ENCODE measurements at places on chromosomes 11 and 22.

GRCh38 chr22:45768490-45768889, 96.9 kb downstream of the ATXN10 start:
- no peak for DNase-seq

DNA sequence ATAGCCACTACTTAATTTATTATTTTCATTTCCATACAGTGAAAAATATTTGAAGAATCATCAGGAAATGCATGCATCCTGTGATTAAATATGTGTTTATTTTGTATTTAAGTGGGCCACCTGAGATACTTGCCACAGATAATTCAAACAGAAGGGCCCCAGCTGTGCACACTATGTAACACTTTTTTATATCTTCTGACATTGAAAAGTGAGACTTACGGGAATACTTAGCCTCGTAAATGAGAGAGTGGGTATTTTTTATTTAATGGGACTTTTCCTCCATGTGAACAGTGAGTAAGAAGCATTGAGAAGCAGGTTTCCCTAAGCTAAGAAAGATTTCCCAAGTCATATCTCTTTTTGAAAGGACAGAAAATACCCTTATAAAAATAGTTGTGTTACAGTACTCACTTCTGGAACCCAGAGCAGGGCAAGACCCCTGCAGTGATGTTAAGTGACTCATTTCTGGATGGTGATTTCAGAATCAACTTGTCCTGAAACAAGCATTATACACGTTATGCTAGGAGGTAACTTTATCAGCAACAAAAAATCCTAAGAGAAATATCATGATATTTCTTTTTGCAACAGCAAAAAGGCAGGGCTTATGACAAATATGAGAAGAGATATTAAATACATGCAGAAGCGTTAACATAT, 478.1 kb upstream of the CHORDC1 start:
- DNase-seq, result no peak

GRCh38 chr11:65055538-65055937, 2.8 kb downstream of the NAALADL1 start:
- DNase-seq, result no peak

- no peak for DNase-seq
Observed at GRCh38 chr11:121137005-121137404, 36.0 kb downstream of the TECTA start.

DNA sequence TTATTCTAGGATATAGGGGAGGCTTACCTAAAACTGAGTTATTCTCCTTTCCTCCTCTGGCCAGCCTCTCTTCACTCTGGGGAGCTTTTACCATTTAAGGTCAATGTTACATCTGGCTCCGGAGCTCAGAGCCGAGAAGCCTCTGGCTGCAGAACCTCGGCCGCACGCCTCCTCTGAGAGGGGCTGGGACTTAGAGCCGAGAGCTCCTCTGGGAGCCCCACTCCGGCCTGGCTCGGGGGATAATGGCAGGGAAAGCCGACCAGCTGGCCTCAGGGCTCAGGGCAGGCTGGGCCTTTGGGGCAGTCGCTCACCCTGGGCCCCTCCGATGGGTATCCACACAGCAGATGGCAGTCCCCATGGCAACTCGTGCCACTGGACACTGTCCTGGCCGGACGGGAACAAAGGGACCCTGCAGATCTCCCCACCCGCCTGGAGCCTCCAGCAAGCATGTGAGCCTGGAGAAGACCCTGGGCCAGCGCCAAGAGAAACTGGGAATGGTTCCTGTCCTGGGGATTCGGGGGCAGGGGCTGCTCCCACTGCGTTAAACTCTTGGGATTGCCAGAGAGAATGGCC, at the start of gene IRAG1:
Gene IRAG1, minus strand, starts transcription at position 247 of the 573 bp plus-strand sequence. Its CDS starts 153 bp downstream, at position 94.
- DNase-seq, result no peak

- no peak for DNase-seq
Observed at GRCh38 chr11:123531325-123531724, 101.3 kb downstream of the GRAMD1B start.

GRCh38 chr11:119421941-119422808, 797 bp downstream of the THY1 start:
- DNase-seq, result peak; percentile 25

DNA sequence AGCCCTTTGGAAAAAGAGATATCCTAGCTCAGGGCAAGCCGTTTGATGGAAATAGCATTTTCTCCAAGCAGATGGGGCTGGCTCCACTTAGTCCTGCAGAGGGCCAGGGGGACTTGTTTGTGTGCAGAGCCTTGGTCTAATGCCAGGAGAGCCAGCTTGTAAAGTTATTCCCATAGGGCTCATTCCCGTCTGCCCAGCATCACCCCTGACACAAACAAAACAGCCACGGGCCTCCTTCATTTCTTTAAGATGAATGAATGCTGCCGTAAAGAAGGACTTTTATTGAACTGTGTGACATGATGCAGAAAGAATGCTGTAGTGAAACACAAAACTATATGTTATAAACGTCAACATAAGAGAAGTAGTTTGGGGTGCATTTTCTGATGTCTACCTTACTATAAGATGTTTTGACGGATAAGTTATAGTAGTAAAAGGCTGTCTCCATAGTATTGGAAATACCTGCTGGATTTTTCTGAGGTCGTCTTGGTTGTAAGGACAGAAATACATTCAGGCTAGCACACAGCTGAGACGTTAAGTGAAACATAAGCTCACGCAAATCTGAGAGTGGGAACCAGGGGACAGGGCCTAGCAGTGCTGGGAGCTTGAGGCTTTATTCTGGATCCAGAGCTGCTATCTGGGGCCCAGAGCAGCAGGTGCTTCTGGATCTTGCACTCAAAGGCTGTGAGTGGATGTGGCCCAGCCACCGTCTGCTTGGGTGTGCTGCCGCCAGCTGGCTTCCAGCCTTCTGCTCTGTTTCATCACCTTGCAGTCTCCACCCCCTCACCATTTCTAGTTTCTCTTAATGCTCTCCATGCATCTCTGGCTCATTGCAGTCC, 53.3 kb downstream of the NCAM1 start:
- peak; percentile 24 for DNase-seq

GRCh38 chr22:49136816-49137180, 690.9 kb downstream of the BRD1 start:
- no peak for DNase-seq

GRCh38 chr11:72738199-72739141, 13.7 kb downstream of the ARAP1 start:
- DNase-seq, result no peak

DNA sequence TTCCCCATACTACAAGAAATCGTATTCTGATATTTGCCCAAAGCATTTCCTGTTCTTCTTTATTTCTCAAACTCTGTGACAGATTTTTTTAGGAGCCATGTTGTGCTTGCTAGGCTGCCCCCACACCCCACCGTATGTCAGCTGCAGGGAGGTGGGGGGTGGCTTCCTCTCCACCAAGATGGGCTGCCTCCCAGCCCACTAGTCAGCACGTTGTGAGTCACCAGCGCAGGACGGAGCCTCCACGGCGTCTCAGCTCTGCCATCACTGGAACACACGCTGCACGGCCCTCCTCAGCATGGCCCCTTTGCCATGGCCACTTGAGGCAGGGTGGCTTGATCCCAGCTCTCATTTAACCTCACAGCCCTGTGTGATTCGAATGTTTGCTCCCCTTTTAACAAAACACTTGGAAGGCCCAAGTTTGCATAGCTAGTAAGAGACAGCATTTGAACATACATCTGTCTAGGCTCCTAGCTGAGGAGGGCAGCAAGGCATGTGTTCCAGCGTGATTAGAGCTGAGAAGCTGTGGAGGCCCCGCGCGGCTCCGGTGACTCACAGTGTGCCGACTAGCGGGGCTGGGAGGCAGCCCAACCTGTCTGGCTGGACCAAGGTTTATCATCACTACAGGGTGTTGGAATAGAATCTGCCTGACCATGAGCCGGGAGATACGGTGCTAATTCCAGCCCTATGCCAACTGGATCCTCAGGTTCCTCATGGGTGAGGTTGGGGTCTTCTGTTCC, 180.7 kb upstream of the NCAM1 start:
- no peak for DNase-seq

DNA sequence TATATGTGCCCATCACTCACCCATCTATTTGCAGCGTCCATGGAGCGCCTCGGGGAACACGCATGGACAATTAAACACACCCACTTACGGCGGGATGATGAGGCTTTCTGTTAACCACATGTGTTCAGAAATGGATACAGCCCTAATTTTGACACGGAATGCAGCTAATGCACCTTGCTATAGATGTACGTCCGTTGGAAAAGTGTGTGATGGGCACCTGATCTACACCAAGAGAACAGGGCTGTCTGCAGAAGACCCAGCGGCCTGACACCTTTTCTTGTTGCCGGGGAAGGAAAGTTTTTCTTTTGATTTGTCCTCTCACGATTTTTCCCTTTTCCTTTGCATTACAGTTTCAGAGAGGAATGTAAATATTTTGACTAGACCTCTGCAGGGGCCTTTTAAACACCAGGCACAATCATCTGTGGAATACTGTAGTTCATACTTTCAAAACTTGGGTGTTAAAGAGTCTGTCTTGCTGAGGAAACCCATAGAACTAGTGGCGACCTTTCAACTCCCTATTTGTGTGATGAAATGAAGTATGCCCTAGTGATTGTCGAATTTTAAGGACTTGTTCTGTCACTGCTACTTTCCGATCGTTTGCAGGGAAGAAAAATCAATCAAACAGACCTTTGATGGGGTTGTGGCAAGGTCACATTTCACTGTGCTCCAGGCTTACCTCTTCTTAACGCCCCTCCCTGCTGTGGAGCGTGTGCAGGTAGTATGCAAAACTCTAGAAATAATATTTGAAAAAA, 16.5 kb upstream of the PAX6 start:
- DNase-seq, result no peak

GRCh38 chr11:62999649-63000048, 14.9 kb upstream of the SLC22A6 start:
- DNase-seq, result no peak

DNA sequence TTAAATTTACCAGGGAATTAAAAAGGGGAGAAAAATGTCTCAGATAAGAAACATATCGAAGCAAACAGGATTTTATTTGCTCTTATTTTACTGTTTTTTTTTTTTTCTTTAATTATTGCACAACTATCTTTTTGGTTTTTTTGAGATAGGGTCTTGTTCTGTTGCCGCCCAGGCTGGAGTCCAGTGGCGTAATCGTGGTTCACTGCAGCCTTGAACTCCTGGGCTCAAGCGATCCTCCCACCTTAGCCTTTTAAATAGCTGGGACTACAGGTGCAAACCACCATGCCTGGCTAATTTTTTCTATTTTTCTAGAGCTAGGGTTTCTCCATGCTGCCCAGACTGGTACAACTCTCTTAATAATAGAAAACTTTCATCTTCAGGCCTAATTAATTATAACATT, 32.5 kb downstream of the DRG1 start:
- no peak for DNase-seq

DNA sequence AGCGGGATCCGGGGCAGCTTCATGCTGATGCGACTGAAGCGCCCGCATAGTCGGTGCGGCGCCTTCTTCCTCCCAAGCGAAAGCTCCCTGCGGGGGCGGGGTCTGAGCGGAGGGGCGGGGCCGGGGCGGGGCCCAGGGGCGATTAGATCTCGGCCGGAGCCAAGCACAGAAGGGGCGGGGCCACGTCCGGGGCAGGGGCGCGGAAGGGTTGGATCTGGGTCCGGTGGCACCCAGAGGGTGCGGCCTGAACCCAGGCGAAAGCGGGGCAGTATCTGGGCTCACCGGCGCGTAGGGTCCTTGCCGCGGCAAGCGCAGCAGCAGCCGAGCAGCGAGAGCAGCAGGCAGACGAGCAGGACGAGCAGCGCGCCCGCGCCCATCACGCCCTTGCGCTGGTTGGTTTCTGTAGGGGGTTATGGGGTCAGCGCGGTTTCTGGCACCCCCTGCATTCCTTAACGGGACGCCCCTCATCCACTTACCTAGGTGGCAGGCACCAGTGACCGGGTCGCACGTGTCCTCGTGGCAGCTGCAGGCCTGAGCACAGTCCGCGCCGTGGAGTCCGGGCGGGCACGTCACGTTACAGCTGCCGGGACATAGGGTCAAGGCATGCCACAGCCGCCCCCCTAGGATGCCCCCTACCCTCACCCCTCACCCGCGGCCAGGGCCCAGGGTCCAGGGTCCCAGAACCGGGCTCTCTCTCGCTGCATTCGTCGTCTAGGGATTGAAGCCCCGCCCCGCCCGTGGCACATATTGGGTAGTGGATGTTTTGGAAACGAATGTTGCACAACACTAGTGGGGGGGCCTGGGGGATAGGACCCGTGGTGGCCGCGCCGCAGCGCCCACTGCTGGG, 8.1 kb downstream of the SCARF2 start:
- no peak for DNase-seq

DNA sequence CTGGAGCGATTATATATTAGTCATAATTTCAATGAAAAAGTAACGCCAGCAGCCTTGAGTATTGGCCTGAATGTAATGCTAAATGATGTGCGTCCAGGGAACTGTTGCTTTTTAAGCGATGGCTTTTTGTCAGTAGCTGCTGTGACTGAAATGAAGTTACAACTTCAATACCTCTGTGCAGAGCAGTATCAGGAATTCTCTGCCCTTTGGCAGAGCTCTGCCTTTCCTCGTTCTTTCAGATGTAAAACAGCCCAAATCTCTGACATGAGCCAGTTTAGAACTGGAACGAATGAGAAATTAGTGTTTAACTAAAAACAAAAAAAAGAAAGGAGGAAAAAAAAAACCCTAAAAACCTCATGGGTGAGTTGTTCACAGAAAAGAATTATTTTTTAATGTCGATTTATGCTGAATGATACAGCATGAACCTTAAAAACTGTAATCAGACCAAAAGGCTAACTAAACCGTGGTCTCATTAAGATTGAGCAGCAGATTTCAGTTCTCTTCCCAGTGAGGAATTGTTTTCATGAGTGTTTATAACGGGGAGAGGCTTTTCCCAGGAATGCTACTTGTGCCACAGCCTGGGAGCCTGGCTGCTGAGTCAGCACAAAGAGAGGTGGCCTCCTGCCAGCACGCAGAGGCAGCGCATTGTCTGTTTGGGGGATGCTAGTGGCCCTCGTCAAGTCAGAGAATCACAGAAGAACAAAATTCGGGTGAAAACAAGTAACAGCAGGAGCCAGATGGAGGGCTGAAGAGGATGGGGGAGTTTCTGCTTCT, 146.2 kb upstream of the RASSF10 start:
- no peak for DNase-seq

- DNase-seq, result no peak
Observed at GRCh38 chr11:37230865-37231264, 632.8 kb upstream of the RAG2 start.

DNA sequence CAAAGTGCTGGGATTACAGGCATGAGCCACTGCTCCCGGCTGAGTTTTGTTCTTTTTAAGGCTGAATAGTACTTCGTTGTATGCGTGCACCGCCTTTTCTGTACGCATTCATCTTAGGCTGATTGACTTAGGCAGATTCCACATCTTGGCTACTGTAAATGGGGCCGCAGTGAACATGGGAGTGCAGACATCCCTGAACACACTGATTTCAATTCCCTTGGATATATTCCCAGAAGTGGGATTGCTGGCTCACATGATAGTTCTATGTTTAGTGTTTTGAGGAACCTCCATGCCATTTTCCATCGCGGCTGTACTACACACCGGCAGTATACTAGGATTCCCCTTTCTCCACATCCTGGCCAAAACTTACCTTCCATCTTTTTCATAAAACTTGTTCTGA, 10.4 kb upstream of the ZNF74 start:
- no peak for DNase-seq

All from foreskin melanocyte (primary cell).